Heart right ventricle (tissue), 16 donors: ENCODE measurements at places on chromosomes 7 and 10. TPM values are rescaled to one million over a fixed set of nuclear protein-coding genes. Genes with fewer than 3 reads are reported as not detected.

Gene COL28A1
- total RNA-seq, result 1.4 TPM

Gene MPP7
- total RNA-seq, result 14.7 TPM

Gene C10orf67
- 0.38 TPM for total RNA-seq

Gene AKR1C1
- total RNA-seq, result 6.6 TPM

Gene FMC1
- total RNA-seq, result 30.9 TPM

Gene OR2A42
- total RNA-seq, result not detected

Gene UCN3
- not detected for total RNA-seq

Gene AASS
- total RNA-seq, result 33.6 TPM

Gene ASL
- total RNA-seq, result 12.4 TPM

Gene SEC31B
- total RNA-seq, result 10.6 TPM

Gene ACTR3C
- total RNA-seq, result 3.5 TPM

Gene NPC1L1
- total RNA-seq, result 0.13 TPM

DNA sequence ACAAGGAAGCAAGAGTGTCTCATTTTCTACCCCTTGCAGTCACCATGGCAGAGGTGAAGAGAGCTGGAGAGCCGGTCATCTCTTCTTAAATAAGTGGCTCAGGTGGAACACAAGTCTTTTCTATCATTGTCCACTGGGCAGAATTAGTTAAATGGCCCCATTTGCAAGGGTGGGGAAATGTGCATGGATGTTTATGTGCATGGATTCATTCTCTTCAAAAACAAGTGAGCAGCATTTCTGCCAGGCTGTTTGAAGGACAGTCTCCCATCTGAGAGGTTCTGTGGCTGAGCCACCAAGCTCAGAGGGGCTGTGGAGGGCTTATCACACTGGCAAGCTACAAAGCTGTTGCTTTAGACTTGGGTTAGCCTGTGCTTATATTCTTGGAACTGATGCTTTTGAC lies 370.3 kb upstream of the MTPN start:
- DNase-seq, result no peak

- DNase-seq, result no peak
Measured at GRCh38 chr7:23299770-23300300, 696 bp downstream of the MALSU1 start.

DNA sequence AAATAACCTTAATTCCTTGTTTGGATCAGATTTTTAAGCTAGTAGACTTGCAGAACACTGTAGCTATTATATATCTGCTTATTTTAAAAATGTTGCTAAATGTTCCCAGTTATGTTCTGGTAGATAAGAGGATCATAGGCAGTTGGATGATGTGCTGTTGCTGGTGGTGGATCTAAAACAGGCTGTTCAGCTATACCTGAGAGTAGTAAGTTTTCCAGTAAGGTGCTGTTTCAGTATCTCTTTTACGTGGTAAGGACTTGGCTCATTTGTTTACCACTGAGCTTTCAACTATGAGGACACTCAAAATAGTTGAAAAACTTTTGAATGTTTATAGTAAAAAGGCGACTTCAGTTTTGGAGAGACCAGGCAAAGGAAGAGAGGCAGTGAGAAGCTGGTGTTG lies 180.9 kb downstream of the CDK14 start:
- DNase-seq, result no peak

GRCh38 chr10:103648636-103649532 lies 155.4 kb downstream of the NEURL1 start:
- DNase-seq, result no peak

- DNase-seq, result no peak
Measured at GRCh38 chr10:10223131-10223530, 794.5 kb upstream of the CELF2 start.

GRCh38 chr10:61888744-61889143 lies 12.8 kb upstream of the ARID5B start:
- DNase-seq, result no peak

DNA sequence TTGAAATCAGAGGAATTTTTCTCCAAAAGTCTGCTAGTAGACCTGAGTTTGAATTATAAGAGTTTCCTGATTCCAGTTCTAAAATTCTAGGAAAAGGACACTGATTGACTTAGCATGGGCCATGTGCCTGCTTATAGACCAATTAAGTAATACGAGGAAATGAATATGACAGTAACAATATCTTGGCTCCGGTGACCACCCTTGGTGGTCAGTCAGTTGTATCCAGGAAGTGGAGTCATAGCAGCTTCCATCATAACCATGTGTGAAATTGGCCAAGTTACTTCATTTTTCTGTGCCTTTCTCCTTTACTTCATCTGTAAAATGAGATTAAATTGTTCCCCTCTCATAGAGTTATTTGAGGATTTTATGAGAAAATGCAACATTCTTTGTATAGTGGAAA lies 66.9 kb downstream of the MTPAP start:
- DNase-seq, result no peak

DNA sequence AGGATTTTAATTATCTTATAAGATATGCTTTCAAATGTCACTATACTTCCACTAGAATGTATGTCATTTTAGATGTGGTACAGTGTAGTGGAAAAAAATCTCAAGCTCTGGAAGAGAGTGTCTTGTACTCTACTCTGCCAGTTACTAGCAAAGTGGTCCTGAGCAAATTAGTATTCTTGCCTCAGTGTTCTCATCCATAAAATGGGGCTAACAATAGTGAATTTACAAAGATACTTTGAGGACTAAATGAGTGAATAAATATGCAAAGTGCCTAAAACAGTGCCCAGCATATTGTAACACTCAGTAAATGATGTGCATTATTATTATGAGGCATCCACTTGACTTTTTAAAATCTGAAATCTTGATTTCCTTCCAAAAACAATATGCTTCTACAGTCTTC lies 488.9 kb upstream of the PHF14 start:
- no peak for DNase-seq

- no peak for DNase-seq
Measured at GRCh38 chr10:33385686-33386085, 51.2 kb upstream of the NRP1 start.

DNA sequence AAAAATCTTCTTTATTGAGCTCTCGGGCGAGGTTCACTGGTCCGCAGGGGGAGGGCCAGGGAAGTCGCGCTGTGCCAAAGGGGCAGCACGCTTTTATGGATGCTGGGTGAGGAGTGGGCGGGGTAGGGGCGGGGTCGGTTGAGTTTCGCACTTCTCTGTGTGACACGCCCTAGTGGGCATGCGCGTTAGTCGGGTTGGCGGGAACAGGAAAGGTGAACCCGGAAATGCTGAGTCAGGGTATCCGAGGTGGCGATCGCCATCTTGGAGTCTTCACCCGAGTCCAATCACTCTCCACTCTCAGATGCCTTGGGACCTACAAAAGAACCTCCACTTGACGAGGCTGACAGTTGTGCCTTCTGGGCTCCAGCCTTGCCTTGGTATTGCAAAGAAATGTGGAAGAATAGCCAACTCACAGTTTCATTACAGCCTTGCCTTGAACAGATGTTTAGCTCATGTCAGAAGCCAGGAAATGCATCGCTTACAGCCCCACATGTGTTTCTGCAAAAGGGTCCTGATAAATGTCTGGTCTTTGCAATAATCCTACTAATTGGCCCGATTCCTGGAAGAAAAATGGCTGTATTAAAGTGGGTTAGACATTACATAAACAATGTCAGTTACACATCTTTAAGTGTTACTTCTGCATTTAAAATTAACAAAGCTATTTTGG lies 64.1 kb downstream of the AHR start:
- DNase-seq, result no peak

DNA sequence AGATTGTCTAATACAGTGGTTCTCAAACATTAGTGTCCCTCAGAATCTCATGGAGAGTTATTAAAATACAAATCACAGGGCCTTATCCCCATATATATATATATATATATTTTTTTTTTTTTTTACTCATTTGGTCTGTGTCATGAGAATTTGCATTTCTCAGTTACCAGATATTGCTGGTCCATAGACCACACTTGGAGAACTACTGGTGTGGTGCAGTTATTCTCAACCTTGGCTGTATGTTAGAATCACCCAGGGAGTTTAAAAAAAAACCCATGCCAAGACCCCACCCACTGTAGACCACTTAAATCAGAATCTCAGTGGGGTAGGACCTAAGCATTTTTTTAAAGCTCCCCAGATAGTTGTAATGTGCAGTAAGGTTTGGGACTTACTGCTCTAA lies 179.9 kb downstream of the AUTS2 start:
- no peak for DNase-seq
